Esophagus muscularis mucosa (tissue), 4 donors: ENCODE measurements at places on chromosomes 3 and 15. TPM values are rescaled to one million over a fixed set of nuclear protein-coding genes. Genes with fewer than 3 reads are reported as not detected.

The CHMP2B gene
- 32.6 TPM for total RNA-seq

The SMAD6 gene
- total RNA-seq, result 11.2 TPM

The PFN2 gene
- 49.1 TPM for total RNA-seq

The KLHL6 gene
- 4.1 TPM for total RNA-seq

The GXYLT2 gene
- 6.7 TPM for total RNA-seq

DNA sequence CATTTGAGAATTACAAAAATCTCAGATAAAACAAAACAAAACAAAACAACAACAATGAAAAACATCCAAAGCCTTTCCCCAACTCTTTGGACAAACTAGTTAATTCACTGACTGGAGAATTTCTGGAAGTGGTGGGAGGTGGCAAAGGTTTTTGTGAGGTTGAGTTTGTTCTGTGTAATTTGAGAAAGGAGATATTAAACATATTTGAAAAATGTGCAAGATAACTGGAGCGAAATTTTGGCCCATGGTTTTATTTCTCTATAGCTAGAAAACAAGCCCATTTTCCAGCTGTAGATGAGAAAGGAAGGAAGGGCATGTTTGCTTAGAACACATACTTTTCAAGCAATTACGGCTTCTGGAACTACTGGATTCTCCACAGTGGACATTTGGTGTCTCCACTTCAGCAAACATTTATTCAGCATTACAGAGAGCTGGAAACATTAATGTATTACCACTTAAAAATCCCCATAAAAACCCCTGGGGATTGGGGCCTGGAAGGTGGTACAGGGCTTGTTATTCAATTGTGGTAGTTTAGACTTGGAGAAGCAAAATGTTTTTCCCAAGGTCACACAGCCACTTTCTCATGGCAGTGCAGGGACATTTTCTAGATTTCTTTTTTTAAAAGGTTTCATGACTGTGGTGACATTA is 135.8 kb downstream of the THSD4 start:
- DNase-seq, result no peak

DNA sequence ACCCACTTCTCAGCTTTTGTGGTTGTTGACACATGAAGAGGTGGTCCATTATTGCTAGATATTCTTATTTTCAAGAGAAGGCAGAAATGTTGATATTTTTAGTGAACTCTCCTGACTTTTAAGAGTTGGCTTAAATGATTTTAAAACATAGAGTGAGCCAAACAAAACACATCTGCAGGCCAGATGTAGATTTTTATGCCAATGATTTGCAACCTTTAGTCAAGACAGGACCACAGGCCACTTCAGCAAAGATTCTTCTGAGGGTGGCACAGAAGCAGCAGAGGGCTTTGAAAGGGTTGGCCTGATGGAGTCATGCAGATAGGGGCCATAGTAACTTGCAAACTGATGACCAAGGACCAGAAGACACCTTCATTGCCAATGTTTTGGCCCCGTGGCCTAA is 276.5 kb upstream of the P2RY1 start:
- DNase-seq, result no peak

- no peak for DNase-seq
These were observed 40.4 kb upstream of the C15orf39 start for GRCh38 chr15:75161106-75161916.

DNA sequence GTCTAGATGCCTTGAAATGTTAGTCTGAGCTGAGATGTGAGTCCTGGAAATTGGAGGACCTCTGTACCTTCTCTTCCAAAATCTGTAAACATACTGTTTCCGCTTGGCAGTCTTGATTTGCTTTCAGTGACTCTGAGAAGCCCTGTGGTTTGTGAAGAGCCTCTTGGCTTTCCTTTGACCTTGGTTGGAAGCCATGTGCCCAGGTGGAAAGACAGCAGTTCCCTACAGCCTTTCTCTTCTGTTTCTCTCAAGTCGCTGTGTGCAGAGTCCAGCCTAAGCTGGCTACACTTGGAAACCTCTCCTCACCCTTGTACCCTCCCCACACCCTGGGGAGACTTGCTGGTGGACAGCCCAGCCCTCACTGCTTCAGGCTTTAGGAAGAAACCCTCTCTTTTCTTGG is 129.8 kb upstream of the CTDSPL start:
- no peak for DNase-seq

DNA sequence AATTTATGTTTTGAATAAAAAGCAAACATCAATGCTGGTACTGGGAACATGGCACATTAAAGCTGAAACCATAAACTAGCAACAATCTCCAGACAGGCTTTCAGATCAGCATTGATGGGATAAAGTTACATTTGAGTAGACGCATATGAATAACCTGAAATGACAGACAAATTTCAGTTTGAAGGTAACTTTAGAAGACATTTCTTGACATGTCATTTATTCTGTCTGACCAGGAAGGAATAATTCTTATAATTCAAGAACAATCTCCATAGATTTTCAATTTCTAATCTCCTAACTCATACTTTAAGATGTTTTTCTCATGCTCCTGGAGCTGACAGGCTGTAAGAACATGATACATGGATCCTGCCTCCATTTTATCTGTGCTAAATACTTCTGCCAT is 69.8 kb downstream of the PLCH1 start:
- DNase-seq, result no peak

GRCh38 chr15:100595964-100596363 is 6.0 kb downstream of the LINS1 start:
- DNase-seq, result no peak

DNA sequence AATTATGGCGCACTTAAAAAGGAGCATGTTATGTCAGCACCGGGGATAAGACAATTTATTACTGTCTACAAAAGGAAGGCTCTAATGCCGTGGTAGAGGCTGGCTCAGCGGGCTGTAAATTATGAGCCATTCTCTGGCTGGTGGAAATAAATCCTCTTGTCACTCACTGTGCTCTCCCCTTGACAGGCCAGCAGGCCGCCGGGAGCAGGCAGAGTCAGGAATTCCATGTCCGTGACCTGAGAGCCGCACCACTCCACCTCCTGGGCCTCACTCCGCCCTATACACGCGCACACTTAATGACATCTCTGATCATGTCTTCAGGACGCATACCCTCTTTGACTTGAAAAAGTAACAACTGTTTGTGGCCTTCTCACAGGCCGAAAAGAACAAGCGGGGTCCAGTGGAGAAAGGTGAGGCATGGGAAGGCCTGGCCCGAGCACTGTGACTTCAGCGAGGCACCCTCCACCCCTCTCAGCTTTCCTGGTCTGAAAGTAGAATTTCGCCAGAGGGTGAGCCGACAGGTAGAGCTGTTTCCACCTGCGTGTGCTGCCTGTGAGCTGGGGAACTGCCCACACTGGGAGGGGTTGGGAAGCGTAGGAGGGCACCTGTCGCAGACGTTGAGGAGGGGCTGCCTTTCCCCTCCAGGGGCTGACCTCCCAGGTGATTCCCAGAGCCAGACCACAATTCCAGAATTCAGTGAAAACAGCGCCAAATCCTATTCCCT is 13.2 kb upstream of the PCSK6 start:
- DNase-seq, result peak; percentile 66

GRCh38 chr3:183924956-183925355 is 40.3 kb upstream of the PARL start:
- DNase-seq, result no peak

DNA sequence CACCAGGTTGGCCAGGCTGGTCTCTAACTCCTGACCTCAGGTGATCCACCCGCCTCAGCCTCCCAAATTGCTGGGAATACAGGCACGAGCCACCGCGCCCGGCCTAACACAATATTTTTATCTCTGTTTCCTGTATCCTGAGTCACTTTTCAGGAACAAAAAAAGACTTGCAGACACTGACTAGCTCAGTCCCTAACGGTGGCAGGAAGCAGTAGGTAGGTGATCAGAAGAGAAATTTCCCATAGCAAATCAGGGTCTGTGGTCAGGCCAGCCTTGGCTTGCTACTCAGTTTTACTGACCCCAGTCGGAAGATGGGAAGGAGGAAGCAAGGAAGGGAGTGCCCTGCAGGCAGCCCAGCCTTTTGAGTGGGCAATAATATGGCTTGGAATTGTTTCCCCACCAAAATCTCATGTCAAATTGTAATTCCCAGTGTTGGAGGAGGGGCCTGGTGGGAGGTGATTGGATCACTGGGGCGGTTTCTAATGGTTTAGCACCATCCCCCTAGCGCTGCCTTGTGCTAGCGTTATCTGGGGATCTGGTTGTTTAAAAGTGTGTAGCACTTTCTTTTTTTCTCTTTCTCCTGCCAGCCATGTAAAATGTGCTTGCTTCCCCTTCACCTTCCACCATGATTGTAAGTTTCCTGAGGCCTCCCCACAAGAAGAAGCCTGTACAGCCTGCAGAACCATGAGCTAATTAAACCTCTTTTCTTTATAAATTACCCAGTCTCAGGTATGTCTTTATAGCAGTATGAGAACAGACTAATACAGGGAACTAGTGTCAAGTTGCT is 19.5 kb upstream of the CDCP1 start:
- DNase-seq, result no peak

DNA sequence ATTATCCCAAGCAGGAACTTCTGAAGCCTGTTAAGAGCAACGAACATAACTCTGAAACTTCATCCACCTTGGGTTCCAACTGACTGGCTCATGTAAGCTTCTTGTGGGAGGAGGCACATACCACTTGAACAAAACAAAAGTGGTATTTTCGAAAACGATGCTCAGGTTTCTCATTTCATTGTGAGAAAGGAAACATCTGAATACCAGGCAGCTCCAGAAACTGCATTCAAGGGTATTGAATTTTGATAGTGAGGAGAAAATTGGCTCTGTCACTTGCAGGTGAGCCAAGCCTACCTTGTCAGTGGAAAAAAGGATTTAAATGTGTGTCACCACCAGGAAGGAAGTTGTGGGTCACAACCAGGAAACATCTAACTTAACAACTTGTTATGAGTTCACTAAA is 218.1 kb upstream of the SATB1 start:
- no peak for DNase-seq

GRCh38 chr15:59170295-59171066 is 36.2 kb upstream of the LDHAL6B start:
- no peak for DNase-seq

DNA sequence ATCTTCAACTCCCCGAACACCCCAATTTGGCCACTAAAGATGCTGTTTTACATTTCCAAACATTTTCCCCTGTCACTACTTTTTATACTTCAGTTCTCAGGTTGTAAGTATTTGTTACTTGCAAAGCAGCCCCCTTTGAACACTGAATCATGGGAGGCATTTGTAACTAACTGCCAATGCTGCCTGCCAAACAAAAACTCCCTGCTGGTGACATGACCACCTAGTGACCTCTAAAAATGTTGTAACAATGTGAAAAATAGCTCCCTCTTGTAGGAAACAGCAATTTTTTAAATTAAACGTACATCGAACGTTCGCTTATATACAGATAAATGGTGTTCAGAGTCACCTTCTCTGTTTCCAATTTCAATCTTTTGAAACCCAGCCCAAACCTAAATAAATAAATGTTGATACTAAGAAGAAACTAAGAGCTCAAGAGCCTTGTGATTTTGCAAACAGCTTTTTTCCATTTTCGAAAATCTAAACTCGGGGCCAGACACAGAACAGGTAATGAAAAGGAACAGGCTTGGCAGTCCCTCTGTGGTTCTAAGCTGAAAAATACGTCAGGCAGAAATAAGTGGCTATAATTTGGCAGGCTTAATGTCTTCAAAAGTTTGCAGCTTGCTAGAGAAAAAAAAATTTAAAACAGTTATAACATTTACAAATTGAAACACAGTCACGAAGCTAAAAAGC is 268.6 kb upstream of the WNT5A start:
- no peak for DNase-seq

DNA sequence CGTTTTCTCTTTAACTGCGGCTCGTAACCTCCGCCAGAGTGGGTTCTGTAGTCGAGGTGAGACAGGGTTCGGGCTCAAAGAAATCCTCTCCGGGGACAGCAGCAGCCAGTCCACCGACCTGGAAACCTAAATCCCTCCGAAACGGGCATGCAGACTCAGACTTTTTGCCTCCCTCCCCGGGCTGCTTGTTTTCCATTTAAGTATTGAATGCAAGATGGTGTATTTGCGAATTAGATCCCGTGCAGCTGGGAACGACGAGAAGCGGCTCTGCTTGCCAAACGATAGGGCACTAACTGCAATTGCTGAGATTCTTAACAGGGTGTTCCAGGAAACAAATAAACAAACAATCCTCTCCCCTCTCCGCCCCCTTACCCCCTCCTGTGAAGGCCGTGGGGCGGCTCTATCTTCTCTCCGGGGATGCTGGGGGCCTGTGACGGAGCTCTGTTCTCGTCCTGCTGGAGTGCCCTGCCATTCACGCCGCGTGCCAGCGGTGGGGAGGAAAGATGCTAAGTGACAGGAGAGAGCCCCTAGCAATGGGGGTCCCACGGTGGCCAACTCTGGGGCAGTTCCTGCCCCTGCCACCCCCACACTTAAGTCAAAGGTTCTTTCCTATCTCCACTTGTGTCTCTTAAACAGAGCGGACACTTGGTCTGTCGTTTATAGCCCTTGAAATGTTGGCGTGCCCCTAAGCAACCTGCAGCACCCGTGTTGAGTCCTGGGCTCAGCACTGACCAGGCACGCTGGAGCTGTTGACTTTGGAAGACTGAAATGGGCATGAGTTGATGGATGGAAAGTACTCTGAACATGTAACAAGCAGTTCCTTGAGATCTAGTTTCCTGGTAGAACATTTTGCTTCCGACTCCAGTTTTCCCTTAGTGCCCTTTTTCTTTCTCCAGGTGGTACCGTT is 1.3 kb upstream of the ETV5 start:
- DNase-seq, result no peak

DNA sequence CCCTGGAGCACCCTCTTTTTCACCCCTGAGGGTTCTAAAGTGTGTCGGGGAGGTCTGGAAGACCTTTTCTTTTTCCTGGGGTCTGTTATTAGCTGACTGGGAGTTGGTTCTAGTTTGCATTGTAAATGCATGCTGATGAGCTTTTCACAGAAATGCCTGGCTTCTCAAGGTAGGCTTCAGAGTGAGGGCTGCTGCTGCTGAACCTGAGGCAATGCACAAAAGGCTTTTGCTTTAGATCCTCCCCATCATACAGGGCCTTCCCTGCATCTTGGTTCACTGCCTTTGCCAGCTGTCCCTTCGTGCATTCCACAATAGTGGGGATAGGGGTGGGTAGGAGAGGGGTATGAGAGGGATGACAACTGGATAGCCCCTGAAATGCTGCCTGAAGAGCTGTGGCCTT is 46.6 kb downstream of the FAH start:
- no peak for DNase-seq

GRCh38 chr3:117243657-117244056 is 534.1 kb downstream of the TUSC7 start:
- DNase-seq, result no peak

- DNase-seq, result no peak
These were observed 22.4 kb upstream of the TGFBR2 start for GRCh38 chr3:30583973-30584372.
